HepG2 (cell line): ENCODE measurements at places on chromosomes 7 and 10. TPM values are rescaled to one million over a fixed set of nuclear protein-coding genes. Genes with fewer than 3 reads are reported as not detected.
A peak's percentile ranks its signal among the peaks of the same experiment; 100 is the strongest.

DNA sequence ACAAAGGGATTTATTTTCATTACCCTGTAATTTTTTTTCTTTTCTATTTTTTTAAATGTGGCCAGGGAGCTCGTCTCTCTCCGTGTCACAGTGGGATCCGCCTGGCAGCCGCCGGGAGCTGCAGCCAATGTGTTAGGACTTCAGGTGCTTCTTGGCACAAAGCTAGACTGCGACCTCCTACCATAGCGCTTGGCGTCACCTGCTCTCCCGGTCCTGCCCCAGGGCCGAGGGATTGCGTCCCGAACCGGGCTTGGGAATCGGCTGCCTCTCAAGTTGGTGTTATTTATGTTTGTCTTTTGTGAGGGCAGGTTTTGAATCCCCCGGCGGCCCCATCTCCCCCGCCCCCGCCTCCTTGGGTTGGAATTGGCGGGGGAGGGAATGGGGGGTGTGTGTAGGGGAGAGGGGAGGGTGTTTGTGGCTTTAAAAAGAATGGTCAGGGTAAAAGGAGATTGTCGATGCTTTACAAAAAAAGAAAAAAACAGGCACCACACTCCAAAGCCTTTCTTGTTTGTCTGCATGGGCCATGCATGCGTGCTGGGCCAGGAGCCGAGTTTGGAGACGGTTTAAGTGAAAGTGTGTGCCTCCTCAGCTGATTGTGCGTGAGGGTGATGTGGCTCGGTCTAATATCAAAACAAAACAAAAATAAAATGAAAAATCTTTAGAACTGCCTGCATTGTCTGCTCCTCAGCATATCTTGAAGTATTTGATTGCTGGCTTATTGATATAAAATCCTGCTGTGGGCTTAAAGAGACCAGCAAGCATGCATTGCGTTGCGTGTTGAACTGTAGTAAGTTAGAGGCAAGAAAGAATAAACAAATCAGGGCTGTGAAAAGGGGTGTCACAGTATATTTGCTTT, 1.2 kb downstream of the PPP1R9A start:
- H3K27ac ChIP-seq: peak overlapping the region; percentile 81
- peak; percentile 54 for DNase-seq
- H3K27me3 ChIP-seq: no peaks in the 10 kb centered on the region; the same call in 2 of the 3 replicates
- H3K4me1 ChIP-seq: peaks cover 61% of the 10 kb centered on the region
- H3K4me3 ChIP-seq: peak overlapping the region; percentile 66

The SUN3 gene
- total RNA-seq: not detected in 2 replicates

The SLC18A3 gene
- total RNA-seq: not detected in 2 replicates

DNA sequence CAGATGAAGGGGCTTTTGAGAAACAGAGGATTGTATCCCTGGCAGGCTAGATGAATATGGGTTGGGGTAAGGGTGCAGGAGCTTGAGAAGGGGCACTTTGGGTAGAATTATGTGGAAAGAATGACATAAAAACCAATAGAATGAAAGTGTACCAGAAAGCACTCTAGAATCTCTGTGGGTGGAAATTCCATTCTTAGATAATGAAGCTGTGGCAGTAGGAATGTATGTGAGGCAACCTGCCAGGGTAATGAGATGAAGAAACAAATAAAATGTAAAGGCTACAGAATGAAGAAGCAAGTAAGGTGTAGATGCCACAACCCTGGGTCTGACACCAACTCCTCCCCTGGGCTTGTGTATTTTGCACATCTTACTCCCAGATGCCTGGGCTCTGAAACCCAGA, 16.8 kb downstream of the NOBOX start:
- H3K36me3 ChIP-seq: no peaks in the 10 kb centered on the region
- H3K4me1 ChIP-seq: peaks cover 7% of the 10 kb centered on the region; the same call in 1 of the 2 replicates
- H3K4me3 ChIP-seq: no peak overlapping the region

GRCh38 chr10:124157271-124157681, 63.9 kb upstream of the CHST15 start:
- DNase-seq: no peak
- no peak overlapping the region for H3K4me3 ChIP-seq
- H3K27ac ChIP-seq: no peak overlapping the region
- H3K4me1 ChIP-seq: peaks cover 34% of the 10 kb centered on the region
- H3K36me3 ChIP-seq: no peaks in the 10 kb centered on the region
- H3K27me3 ChIP-seq: peaks cover 27% of the 10 kb centered on the region; the same call in 2 of the 3 replicates

The C10orf90 gene
- total RNA-seq: not detected in 2 replicates

DNA sequence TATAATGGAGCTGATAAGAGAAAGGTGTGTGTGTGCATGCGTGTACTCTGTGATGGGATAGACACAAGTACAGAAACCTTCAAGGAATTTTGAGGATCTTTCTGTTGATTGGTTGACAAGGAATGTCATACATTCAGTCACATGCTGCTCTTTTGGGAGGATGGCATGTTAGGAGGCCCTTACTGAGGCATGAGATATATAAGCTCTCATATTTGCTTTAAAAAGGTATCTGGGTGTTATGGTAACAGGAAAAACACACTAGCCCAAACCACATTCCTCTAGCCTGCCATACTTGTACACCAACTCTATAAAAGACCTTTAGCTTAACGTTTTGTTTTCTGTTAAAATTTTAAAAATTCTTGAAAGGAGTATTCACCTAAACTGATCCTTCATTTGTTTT, 72.5 kb upstream of the EGFR start:
- no peaks in the 10 kb centered on the region for H3K36me3 ChIP-seq
- H3K27ac ChIP-seq: no peak overlapping the region
- H3K4me3 ChIP-seq: no peak overlapping the region

DNA sequence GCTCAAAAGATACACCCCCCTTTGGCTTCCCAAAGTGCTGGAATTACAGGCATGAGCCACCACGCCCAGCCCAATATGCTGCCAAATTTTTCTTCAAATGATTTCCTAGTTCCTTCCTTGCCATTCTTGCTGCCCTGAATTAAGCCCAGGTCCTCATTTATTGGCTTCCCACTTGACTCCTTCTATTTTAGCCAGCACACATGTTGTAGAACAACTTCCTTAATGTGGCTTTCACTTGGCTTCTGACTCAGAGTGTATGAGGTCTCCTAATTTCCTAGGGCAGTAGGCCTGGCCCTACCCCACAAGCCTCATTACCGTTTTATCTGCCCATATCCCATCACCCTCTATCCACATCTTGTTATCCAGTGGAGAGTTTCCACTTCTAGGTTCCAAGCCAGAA, 21.8 kb upstream of the HIPK2 start:
- no peaks in the 10 kb centered on the region for H3K36me3 ChIP-seq
- no peak overlapping the region for H3K27ac ChIP-seq
- no peaks in the 10 kb centered on the region for H3K27me3 ChIP-seq
- H3K4me1 ChIP-seq: no peaks in the 10 kb centered on the region
- no peak for DNase-seq
- no peak overlapping the region for H3K4me3 ChIP-seq

DNA sequence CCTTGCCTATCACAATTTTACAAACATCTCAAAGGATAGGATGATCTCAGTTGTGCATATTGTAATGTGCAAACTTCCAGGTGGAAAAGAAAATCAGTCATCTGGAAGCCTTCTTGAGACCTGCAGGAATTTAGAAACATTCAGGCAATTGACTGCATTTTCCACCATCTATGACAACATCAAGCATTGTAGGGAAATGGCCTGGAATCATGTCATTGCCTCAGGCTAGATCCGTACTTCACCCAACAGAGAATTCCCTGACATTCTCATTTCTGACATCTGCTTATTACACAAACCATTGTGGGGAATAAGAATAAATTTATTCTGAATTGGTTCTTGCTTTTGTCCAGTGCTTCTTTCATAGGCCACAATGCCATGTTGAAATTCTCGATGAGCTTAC, 124.9 kb upstream of the NPVF start:
- H3K4me1 ChIP-seq: no peaks in the 10 kb centered on the region
- no peak for DNase-seq
- no peak overlapping the region for H3K27ac ChIP-seq
- H3K4me3 ChIP-seq: no peak overlapping the region
- H3K27me3 ChIP-seq: no peaks in the 10 kb centered on the region
- no peaks in the 10 kb centered on the region for H3K36me3 ChIP-seq

The CFAP46 gene
- total RNA-seq: 0.74 and 0.84 TPM in 2 replicates

GRCh38 chr10:114131094-114131493, 42.9 kb downstream of the CCDC186 start:
- H3K27ac ChIP-seq: no peak overlapping the region
- H3K4me3 ChIP-seq: no peak overlapping the region
- no peak for DNase-seq
- H3K27me3 ChIP-seq: no peaks in the 10 kb centered on the region
- H3K4me1 ChIP-seq: no peaks in the 10 kb centered on the region

The ASIC3 gene
- total RNA-seq: not detected in 2 replicates

GRCh38 chr10:75982611-75983369, 551.4 kb downstream of the LRMDA start:
- no peak overlapping the region for H3K4me3 ChIP-seq
- peaks cover 7% of the 10 kb centered on the region for H3K4me1 ChIP-seq
- no peak for DNase-seq
- H3K27me3 ChIP-seq: no peaks in the 10 kb centered on the region

DNA sequence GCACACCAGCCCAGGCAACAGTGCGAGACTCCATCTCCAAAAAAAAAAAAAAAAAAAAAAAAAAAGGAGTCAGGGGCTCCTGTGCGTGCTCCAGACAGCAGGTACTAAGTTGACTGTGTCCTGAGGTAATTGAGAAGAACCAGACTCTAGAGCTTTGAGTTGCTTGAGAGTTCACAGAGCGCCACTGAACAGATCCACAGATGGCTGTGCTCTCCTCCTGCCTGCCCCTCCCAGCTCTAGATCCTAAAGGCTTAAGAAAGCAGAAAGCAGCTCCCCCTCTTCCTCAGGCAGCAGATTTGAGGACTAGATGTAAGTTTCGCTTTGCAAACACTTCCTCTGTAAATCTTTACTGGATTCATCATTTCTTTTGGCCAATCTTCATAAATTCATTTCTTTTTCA, 38.7 kb downstream of the SHH start:
- no peak overlapping the region for H3K4me3 ChIP-seq
- H3K27me3 ChIP-seq: no peaks in the 10 kb centered on the region
- peaks cover 15% of the 10 kb centered on the region for H3K4me1 ChIP-seq
- no peak for DNase-seq
- H3K36me3 ChIP-seq: peaks cover 90% of the 10 kb centered on the region

DNA sequence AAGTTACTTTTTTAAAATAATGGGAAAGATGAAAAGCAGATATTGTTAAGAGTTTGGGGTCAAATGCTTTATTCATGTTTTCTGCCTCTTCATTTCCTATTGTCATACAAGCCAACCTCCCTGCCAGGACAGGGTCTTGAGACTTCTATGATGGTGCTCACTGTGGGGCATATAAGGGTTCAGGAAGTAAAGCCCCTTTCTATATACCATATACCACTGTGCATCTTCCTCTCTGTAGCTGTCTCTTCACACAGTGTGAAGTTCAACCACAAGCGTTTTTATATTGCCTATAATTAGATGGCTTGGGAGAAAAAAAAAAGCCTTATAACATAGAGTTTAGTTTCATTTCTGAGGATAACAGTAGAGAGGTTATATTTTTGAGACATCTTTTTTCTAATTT, 389.8 kb upstream of the SORCS1 start:
- no peak overlapping the region for H3K27ac ChIP-seq
- no peaks in the 10 kb centered on the region for H3K4me1 ChIP-seq
- H3K36me3 ChIP-seq: no peaks in the 10 kb centered on the region
- no peak overlapping the region for H3K4me3 ChIP-seq
- H3K27me3 ChIP-seq: no peaks in the 10 kb centered on the region

DNA sequence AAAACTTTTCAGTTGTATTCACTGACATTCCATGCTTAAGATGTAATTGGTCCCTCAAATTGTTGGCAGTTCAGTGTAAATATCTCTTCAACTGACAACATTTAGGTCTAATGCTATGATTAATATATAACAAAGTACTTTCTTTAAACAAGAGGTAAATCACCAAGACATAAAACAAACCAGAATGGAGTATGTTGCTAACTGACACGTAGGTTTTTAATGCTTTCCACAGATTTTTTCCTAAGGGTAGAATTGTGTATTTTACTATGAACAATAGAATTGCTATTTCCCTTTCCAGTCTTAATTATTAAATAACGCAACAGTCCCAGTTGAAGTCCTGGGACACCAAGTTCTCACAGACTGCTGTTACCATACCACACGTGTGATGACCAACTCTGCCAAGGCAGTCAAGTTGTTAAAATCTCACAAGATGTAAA, 4.1 kb downstream of the JCAD start:
- no peak overlapping the region for H3K27ac ChIP-seq
- H3K4me3 ChIP-seq: no peak overlapping the region
- H3K36me3 ChIP-seq: no peaks in the 10 kb centered on the region
- H3K4me1 ChIP-seq: peaks cover 25% of the 10 kb centered on the region

DNA sequence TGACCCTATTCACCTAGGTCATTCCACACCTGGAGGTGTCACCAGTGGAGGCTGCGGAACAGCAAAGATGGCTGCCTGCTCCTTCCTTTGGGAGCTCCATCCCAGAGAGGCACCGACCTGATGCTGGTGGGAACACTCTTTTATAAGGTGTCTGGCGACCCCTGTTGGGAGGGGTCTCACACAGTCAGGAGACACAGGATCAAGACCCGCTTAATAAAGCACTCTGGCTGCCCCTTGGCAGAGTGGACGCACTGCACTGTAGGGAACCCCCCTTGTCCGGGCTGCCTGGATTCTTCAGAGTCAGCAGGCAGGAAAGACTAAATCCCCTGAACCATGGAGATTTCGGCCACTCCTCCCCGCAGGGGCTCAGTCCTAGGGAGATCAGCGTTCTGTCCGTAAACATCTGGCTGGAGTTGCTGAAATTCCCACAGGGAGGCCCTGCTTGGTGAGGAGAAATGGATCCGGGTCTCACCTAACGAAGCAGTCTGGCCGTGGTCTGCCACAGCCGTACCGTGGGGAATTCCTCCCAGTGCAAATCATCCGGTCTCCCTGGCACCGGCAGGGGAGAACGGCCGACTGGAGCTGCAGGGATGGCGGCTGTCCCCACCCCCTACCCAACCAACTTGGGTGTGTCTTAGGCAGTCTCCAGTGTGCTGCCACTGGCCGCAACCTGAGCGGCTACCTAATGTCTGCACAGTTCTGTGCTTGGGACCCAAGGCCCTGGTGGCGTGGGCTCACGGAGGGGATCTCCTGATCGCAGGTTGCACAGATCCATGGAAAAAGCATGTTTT, 66.1 kb downstream of the LSMEM1 start:
- H3K4me1 ChIP-seq: no peaks in the 10 kb centered on the region
- H3K27ac ChIP-seq: no peak overlapping the region
- no peaks in the 10 kb centered on the region for H3K36me3 ChIP-seq
- no peaks in the 10 kb centered on the region for H3K27me3 ChIP-seq
- DNase-seq: peak; percentile 30
- no peak overlapping the region for H3K4me3 ChIP-seq

DNA sequence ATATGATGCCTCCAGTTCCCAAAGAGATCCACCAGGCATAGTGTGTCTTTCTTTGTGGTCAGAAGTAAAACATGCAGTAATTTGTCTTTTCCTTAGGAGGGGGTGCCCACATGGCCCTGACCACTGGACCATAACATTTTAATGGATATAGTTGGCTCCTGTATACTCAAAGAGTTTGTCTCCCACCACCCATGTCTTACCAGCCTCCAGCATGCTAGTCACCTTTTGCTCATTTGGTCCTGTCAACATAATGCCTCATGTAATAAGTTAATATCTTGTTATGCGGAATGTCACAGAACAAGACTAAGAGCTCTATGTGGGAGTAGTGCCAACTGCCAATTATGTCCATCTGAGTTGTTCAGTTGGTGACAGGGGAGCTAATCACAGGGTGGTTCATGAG, 83.4 kb upstream of the IFRD1 start:
- H3K27me3 ChIP-seq: no peaks in the 10 kb centered on the region
- H3K27ac ChIP-seq: no peak overlapping the region
- H3K4me3 ChIP-seq: no peak overlapping the region
- no peaks in the 10 kb centered on the region for H3K36me3 ChIP-seq
- DNase-seq: no peak

- DNase-seq: no peak
- no peak overlapping the region for H3K27ac ChIP-seq
- no peaks in the 10 kb centered on the region for H3K4me1 ChIP-seq
- no peaks in the 10 kb centered on the region for H3K27me3 ChIP-seq
- H3K4me3 ChIP-seq: no peak overlapping the region
These were observed 61.7 kb upstream of the CNTNAP2 start for GRCh38 chr7:146054909-146055308.
